SW 1271 (cell line): ENCODE measurements at places on chromosomes 16 and 17.

- no peak for DNase-seq
Measured at GRCh38 chr17:1251866-1252608, 18.2 kb upstream of the BHLHA9 start.

DNA sequence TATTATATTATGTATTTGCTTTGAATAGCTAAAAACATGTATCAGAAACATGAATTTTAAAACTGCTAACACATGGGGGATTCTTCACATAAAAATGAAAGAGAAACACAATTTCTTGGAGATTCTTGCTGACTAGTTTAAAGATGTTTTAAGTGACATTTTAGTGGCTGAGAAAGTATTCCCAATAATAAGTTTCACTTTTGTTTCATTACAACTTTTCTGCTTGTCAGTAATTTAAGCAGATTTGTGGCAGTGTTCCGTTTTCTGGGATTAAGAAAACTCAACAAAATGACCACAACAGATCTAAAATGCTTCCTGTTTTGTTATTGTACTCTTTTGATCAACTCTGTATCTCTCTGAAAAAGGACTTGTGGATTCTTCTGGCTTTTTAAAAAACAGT, 75.9 kb downstream of the NLK start:
- no peak for DNase-seq

DNA sequence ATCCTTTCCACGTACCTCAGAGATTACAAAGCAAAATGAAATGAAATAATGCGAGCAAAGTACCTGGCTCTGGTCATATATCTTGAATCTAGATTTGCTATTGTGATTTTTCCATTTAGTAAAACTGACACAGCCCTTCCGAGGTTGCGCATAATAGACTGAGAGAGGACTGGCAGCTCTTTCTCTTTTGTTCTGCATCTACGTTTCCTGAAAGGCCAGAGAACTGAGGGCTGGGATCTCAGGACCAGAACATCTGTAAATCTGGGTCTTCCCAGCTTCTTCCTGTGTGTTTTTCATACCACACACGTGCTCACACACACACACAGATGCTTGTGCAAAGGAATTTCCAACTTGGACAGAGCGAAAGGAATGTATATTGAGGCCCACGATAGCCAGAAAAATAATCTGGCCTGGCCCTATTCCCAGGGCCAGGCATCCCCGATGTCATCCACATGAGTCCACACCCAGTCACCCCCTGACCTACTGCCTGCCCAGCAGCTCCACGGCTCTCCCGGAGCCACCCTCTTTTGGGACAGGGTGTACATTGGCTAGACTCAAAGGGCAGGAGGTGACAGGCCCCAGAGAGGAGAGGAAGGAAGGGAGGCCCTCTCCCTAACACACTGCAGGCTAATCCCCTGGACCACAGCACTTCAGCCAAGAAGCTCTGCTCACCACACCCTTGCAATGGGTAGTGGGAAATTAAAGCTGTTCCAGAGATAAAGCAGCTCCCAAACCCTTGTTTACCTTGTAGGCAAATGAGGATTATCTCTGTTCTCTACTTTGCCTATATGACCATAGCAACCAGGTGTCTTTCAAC, 41.8 kb downstream of the NOL11 start:
- no peak for DNase-seq

DNA sequence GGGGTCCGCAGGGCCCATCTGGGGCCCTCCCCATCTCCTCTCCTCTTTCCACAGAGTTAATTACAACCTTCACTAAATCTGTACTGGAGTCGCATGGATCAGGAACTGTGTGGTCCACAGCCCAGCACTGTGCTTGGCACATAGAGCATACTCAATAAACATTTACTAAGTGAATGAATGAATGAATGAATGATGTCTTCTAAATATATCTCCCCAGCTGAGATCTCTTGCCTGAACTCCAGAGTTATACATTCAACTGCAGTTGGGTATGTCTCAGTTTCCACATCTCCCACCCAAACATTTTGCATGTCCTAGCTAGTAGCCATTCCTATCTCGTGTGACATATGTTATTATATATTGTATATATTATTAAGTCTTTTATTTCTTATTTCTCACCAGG, 28.7 kb upstream of the IL21R start:
- DNase-seq = no peak

DNA sequence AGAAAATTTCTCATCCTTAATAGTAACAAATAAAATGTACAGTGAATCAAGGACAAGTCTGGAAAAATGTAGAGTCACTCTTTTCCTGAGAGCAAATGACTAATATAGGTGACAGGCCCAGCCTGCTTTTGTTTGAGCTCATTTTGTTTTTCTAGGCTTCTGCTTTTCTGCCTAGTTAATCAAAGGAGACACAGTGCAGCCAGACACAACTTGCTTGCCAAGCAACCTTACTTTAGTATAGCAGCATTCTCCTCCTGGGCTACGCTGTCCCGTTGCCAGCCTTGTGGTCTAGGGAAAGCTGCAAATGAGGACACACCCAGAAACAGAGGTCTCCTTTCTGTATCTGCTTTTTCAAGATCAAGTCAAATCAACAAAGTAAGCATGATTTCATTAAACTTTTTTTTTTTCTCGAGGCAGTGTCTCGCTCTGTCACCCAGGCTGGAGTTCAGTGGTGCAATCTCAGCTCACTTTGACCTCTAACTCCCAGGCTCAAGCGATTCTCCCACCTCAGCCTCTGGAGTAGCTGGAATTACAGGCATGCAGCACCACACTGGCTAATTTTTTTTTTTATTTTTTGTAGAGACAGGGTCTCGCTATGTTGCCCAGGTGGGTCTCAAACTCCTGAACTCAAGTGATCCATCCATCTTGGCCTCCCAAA, 17.2 kb downstream of the GINS3 start:
- no peak for DNase-seq

- DNase-seq = no peak
Measured at GRCh38 chr16:26909623-26910022, 157.1 kb upstream of the C16orf82 start.

- DNase-seq = no peak
Measured at GRCh38 chr16:2829501-2830354, at the start of gene ZG16B. TSS of gene ZG16B (plus strand) at chr16:2830303. CDS start at chr16:2830442, 139 bp downstream.

GRCh38 chr16:3938843-3939624, 58.5 kb upstream of the CREBBP start:
- DNase-seq = no peak

DNA sequence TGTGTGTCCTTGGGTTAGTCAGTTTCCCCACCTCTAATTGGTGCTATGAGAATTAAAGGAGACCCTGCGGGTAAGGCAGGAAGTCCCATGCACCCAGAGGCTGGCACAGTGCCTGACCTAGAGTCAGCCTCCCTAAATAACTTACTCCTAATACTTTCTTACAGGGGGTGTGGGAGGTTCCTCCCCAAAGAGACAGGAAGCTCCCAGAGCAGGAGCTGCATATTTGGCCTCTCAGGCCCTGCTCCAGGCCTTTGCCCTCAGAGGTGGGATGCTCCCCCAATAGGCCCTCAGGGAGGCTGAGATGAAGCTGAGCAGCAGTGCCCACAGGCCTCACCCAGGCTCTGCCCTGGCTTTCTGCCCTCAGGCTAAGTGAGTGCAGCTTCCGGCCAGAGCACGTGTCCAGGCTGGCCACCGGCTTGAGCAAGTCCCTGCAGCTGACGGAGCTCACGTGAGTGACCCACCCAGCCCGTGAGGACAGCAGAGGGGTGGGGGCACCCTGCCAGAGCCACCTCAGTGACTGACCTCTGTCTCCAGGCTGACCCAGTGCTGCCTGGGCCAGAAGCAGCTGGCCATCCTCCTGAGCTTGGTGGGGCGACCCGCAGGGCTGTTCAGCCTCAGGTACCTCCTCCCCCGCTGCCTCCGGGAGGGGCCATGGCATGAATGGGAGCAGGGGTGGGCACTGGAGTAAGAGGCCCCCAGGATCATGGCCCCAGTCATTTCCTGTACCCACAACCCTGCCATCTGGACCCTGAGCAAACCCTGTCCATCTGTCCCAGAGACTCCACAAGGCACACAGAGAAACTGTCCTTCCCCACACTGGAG, 31.1 kb upstream of the CPNE2 start:
- DNase-seq = no peak

GRCh38 chr16:11627822-11628457, 40.3 kb upstream of the SNN start:
- no peak for DNase-seq

GRCh38 chr16:3143598-3144320, 8.9 kb downstream of the ZNF213 start:
- no peak for DNase-seq

DNA sequence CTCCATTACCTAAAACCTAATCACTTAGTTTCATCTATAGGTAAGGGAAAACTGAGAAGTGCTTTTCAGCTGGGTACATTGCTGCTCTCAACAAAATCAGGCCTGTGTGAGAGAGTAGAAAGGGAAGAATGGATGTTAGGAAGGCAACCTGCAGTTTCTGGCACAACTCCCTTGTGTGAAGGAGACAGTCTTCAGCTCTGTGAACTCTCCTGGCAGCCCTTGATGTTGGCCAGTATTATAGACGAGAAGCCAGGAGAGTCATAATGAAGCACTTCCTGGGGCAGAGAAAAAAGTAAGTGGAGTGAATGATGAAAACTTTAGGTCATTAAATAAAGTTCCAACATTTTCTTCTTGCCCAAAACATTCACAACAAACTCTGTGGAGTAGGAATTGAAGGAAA, 260.1 kb downstream of the IRX3 start:
- no peak for DNase-seq

GRCh38 chr17:34275881-34276280, 5.9 kb downstream of the CCL7 start:
- peak; percentile 47 for DNase-seq
